ENCODE measurements at places on chromosomes 16 and 17.

- DNase-seq: no peak
Measured at GRCh38 chr17:13785981-13786598, 184.4 kb upstream of the HS3ST3A1 start.

GRCh38 chr16:78097548-78097947 lies 1.9 kb upstream of the WWOX start:
- DNase-seq: no peak

DNA sequence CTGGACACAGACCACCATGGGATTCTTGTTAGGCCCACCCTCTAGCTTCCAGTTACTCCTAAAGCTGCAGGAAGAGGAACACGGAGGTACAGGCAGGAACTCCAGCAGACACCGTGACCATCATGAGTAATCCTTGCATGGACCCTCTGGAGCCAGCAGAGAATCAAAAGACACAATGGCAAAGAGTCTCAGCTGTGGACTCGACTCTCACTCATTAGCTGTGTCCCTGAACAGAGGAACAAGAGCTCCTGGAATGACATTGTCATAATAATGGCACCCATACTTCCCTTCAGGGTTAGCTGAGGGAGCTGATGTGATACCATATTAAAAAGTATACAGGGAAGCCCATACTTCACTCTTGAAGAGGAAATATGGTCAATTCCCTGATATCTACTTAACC lies 176.3 kb upstream of the ASIC2 start:
- DNase-seq: no peak

DNA sequence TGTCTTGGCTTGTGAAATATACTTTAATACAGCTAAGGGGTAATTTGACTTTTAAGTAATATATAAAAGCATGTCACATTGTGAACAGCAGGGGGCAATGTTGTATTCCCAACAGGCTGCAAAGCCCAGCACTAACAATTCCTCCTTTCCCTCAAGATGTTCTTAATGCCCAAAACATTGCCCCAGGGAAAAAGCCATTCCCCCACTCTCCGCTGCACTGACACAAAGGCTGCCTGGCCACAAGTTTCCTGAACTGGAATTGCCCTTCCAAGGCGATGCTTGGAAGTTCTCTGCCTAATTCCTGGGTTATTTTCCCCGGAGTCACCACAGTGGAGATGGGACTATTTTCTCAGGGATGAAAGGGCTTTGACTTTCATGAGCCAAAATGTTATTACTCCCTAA lies 27.2 kb downstream of the CLEC16A start:
- no peak for DNase-seq

GRCh38 chr17:35243561-35244340 lies 879 bp downstream of the SLFN5 start:
- no peak for DNase-seq

GRCh38 chr16:27951489-27952120 lies 111.9 kb downstream of the GSG1L start:
- DNase-seq: no peak

DNA sequence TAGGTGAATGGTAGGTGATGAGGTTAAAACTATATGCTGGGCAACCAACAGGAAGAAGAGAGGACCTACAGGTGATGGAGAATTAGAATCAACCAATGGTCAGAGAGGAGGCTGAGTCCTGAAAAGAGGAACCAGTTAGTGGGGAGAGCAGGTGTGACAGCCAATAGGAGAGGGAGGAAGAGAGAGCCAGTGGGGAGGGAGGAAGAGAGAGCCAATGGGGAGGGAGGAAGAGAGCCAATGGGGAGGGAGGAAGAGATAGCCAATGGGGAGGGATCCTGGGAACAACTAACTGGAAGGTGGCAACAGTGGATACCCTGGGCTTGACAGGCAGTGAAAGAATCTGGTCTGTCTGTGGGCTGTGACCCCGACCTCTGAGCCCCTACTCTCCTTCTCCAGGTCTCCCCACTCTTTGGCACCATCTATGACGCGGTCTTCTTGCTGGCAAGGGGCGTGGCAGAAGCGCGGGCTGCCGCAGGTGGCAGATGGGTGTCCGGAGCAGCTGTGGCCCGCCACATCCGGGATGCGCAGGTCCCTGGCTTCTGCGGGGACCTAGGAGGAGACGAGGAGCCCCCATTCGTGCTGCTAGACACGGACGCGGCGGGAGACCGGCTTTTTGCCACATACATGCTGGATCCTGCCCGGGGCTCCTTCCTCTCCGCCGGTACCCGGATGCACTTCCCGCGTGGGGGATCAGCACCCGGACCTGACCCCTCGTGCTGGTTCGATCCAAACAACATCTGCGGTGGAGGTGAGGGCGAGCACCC lies 3.7 kb downstream of the GUCY2D start:
- no peak for DNase-seq

All from NCI-H1436 treated with DMSO at 0.1 percent for 48 hours (cell line).